CD4-positive, alpha-beta T cell treated with Interleukin-6 for 4 hours (primary cell): ENCODE measurements at places on chromosomes 3 and 15.

DNA sequence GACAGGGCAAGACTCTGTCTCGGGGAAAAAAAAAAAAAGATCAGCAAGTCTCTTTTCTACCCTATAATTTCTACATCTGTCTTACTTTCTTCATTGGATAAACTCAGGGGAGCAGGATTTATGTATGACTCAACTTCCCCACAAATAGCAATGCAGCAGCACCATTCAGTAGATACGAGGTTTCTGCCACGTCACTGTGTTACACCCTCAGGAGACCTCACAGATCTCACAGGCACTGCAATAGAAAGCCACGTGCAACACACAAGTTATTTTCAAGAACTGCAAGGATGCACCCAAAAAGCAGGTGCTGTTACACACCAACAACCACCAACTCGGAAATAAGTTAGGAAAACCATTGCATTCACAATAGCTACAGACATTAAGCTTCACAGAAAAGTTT is 30.2 kb downstream of the TSPAN3 start:
- DNase-seq: no peak

DNA sequence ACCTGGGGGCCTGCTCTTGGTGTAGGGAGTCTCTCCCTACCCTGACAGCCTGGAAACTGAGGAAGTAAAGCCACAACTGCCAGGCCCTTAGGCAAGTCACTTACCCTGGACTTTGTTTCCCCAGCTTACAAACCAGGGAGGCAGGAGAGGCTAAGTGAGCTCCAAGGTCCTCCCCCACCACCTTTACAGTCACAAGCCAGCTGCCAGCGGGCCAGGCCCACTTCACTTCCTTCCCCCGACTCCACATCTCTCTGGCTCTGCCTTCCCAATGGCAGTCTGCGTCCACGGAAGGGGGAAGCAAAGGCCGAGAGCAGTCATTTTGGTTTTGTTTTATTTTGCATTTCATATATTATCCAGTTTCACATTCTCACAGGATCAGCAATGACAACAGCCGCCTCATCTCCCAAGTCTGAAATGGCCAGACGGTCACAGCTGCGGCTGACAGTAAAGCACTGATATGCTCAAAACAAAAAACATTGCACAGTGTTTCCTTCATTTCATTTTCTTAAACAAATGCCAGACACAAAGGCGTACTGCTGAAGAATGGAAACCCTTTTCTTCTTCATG is 35.7 kb downstream of the RBPMS2 start:
- no peak for DNase-seq

- peak; percentile 41 for DNase-seq
These were observed 16.9 kb downstream of the SLC24A1 start for GRCh38 chr15:65638681-65639089.

DNA sequence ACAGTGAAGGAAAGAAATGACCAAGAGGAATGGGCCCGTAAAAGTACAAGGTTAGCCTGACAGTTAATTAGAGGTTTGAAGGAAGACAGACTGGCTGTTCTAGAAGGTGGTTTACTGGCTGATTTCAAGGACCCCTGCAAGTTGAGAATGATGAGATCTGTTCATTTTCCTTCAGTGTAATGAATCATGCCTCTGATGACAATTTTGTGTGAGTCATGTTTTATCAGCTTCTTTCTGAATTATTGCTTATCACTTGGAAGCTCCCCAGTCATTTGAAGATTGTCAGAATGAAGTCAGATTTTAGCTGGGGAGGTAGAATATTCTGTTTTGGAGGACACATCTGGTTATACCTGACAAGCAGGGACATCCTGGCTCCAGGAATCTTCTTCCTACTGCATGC is 50.6 kb downstream of the DRD3 start:
- DNase-seq: no peak

DNA sequence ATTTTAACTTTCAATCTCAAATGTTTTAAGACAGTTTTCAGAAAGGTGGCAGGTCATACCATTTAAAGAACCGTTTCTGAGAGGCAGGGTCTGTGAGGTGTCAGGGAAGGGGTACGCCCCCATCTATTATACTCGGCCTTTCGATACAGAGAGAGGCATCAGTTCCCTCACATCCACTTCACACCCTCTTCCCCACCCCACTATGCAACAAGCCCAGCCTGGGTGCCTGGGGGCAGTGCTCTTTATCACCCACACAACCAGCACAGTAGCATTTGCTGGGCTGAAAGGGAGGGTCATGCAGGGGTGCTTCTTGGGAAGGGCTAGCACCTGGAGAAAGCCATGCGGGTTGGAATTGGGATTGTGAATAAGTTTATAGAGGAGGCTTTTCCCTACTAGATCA is 56.0 kb upstream of the KCNMB2 start:
- no peak for DNase-seq

DNA sequence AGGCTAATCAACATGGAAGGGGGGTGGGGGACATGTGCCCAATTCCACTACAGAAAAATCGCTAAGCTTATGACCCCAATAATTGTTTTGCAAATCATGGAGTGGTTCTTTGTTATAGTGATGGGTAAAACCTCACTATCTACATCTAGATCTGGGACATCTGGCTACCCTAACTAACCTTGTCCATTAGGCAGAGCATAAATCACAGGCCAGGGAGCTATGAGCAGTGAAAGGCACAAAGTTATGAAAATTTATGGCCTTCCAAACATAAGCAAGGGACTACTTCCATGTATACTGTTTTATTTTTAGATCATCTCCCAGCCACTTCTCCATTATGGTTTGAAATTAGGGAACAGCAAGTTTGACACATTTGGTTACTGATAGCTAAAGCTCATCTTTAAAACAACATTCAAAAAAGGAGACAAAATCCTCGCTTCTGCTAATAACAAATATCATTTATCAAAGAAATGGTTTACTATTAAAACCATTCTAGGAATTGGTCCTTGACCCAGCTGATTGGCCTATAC is 78.3 kb downstream of the RSL24D1 start:
- DNase-seq: no peak

DNA sequence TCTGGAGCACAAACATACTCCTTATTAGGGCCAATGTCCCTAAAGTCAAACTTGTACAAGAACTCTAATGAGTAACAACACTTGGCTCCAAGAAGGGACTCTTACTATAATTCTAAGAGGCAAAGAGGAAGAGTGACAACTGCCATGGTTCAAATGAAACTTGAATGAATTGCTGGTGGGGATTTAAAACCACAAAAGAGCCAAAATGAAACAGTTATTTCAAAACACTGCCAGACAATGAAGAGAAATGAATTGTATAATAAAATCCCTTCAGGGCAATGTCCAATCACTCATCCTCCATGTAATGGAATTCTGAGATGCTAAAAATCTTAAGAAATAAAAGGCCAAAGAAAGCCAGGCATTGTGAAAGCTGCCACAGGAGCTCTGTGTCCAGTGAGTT is 14.2 kb downstream of the THRB start:
- DNase-seq: no peak

DNA sequence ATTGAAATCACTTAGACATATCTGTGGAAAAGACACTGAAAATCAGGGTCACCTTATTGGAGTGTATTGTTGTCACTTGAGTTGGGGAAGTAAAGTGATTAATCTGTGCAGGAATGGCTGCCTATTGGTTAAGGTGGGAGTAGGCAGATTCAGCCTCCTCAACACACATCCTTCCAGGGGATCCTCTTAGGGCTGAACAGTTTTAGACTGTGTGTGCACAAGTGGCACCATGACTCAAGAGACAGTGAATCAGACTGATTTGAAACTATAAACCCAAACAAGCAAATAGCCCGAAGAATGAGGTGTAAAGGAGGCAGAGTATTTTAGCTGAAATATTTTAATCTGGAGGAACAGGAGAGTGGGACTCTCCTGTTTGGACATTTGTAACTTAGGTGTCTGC is 4.9 kb downstream of the ABHD17C start:
- DNase-seq: no peak

DNA sequence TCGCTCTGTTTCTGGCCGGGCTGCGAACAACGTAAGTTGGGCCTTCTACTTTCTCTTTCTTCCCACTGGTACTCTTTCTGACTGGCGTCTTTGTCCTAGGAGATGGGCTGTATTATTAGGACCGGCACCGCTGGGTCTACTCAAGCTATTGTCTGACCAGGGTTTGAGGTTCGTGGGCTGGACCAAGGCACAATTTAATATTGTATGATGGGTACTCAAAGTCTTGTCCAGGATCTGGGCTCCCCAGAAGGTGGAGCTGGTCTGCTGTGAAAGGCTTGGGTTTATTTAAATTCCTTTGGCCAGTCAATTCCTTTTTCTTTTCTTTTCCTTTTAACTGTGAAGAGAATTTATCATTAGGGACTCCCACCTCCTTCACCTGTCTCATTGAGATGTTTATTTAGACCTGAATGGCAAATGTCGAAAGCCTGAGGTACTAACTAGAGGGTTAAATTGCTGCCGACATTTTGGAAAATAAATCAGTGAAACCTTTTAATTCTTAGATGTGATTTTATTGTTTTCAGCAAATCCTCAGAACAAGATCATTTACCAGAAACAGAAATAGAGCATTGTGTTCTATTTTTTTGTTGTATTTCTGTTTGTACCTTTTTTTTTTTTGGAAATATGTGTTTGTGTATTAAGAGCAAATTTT is 410 bp downstream of the LRRC49 start:
- no peak for DNase-seq

DNA sequence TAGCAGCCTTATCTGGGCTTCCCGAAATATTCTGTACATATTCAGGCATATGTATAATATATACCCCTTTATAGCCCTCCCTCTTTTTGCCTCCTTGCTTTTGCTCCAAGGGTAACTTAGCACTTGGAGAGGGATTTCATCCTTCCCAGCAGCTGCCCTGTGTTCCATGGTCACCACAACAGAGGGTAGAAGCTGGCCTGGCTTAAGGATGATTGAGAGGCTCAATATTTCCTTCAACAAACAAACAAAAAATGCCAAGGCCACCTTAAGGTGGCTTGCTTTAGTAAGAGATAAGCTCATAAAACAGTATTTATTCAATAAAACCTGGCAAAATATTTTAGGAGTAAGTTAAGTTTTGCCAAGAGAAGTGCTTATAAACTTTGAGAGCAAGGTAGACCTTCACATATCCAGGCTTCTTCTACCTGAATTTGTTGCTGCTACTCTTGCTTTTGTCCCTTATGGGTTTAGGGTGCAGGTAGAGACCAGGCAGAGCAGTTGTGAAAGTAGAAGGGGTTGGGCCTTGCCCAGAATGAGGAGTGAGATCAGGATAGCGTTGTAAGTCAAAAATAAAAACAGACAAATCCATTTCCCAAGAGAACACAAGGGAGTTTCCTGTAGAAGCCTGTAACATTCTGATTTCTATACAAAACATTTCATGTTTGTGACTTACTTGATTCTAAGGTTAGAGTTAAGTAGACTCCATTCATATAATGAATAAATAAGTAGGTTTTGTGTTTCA is 52.7 kb upstream of the ATOSA start:
- DNase-seq: no peak

- DNase-seq: no peak
These were observed 15.9 kb downstream of the LYSMD4 start for GRCh38 chr15:99717161-99718009.

DNA sequence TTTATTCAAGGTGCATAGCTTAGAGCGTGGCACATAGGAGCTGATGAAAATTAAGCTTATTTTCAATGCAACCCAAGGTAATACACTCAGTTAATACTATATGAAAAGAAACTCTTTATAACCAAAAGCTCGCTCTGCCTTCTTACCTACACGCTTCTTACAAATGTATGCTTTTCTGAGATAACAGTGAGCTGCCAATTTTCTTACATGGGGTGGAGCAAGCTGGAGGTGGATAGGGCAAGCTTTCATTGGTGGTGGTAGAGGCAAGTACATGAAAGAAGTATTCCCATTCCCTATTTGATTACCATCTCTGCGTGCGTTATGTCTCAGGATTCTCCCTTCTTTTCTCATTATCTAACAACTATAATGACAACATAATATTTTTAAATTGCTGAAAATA is 8.9 kb downstream of the DZIP3 start:
- no peak for DNase-seq

DNA sequence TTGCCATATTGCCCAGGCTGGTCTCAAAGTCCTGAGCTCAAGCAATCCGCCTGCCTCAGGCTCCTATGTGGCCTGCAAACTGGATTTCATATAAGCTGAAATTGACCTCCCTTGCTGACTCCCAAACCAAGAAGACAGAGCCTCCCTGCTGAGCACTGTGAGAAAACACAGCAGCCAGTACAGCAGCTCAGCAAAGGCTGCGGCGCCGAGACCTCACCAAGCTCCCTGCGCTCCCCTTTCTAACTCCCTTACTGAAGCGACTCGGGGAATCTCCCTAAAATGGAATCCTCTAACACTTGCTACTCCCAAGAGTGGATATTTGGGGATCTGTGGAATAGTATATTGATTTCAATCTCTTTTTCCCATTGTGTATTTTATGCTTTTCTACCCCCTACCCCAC is 34.6 kb downstream of the MUC20 start:
- DNase-seq: no peak

GRCh38 chr3:153180860-153181372 is 18.9 kb downstream of the RAP2B start:
- DNase-seq: no peak

DNA sequence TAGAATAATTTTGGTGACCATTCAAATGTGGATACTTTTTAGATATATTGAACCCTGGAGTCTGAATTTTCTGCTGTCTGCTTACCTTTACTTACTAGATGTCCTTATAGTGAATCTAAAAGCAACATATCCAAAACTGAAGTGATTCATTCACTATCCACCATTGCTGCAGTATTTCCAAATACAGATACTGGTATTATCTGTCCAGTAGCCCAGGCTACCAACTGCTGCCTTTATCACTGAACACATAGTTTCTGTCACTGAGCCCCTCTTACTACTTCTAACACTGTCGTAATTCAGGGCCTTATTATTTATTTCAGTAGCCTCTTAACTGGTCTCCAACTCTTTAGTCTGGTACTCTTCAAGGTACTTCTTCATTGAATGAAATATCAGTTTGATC is 49.2 kb downstream of the SLMAP start:
- DNase-seq: no peak

- DNase-seq: no peak
These were observed 4.4 kb upstream of the ZNF589 start for GRCh38 chr3:48236531-48236930.

- DNase-seq: no peak
These were observed 22.7 kb downstream of the GADL1 start for GRCh38 chr3:30871720-30872119.

DNA sequence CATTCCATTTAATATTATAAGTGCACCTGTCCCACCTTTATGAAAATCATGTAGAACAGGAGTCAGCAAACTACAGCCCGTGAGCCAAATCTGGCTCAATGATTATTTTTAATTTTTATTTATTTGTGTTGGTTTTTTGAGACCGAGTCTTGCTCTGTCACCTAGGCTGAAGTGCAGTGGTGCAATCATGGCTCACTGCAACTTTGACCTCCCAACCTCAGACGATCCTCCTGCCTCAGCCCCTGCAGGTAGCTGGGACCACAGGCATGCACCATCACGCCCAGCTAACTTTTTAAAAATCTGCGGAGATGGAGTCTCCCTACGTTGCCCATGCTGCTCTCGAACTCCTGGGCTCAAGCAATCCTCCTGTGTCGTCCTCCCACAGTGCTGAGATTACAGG is 42.0 kb downstream of the MYO1E start:
- DNase-seq: no peak

- DNase-seq: no peak
These were observed 92.0 kb upstream of the TRIM42 start for GRCh38 chr3:140585828-140586227.

DNA sequence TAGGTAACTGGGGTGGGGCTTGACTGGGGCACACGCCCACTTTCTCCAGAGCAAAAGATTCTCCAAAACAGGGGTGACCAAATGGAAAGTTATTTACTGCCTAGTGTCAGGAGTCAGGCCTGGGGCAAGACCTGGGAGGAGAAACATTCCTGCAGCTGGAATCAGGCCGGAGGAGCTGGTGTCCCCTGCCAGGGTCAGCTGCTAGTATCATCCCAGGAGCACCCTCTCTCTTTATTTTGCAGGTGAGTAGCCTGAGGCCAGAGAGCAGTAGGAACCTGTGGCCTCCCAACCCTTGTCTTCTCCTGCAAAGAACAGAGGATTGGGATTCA is 32.9 kb downstream of the DNAJB8 start:
- no peak for DNase-seq
